ENCODE measurements at places on chromosomes 7 and 10. TPM values are rescaled to one million over a fixed set of nuclear protein-coding genes. Genes with fewer than 3 reads are reported as not detected.

CDK14 gene
- total RNA-seq, result 47.2 TPM

DPYSL4 gene
- total RNA-seq, result 1.7 TPM

GRCh38 chr7:95199779-95200558 is 124.4 kb downstream of the PON1 start:
- no peak for DNase-seq

DNA sequence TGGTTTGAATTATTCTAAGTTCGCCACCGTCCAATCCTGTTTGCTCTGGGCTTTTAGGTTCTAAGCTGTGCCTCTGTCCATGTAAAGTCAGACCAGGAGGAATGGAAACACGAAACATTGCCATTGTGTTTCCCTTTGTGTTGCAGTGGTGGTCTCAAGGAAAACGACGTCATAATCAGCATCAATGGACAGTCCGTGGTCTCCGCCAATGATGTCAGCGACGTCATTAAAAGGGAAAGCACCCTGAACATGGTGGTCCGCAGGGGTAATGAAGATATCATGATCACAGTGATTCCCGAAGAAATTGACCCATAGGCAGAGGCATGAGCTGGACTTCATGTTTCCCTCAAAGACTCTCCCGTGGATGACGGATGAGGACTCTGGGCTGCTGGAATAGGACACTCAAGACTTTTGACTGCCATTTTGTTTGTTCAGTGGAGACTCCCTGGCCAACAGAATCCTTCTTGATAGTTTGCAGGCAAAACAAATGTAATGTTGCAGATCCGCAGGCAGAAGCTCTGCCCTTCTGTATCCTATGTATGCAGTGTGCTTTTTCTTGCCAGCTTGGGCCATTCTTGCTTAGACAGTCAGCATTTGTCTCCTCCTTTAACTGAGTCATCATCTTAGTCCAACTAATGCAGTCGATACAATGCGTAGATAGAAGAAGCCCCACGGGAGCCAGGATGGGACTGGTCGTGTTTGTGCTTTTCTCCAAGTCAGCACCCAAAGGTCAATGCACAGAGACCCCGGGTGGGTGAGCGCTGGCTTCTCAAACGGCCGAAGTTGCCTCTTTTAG is 46.3 kb upstream of the DMBT1 start:
- no peak for DNase-seq

DNA sequence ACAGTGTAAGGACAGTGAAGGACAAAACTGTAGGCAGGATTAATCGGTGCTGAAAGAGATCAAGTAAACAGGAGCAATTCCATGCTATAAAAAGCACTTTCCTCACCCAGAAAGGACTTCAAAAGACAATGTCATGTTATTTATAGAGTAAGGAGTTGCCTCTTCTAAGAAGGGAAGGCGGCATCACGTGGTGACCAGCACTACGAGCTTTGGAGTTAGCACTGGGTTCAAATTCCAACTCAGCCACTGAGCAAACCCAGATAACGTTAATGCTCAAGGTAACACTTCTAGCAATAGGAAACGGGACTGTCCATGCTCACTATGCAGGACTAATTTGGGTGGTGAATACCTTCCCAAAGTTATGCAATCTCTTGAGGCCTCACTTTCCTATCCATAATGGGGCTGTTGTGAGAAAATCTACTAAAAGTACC is 715 bp upstream of the PANK1 start:
- DNase-seq, result no peak

DNA sequence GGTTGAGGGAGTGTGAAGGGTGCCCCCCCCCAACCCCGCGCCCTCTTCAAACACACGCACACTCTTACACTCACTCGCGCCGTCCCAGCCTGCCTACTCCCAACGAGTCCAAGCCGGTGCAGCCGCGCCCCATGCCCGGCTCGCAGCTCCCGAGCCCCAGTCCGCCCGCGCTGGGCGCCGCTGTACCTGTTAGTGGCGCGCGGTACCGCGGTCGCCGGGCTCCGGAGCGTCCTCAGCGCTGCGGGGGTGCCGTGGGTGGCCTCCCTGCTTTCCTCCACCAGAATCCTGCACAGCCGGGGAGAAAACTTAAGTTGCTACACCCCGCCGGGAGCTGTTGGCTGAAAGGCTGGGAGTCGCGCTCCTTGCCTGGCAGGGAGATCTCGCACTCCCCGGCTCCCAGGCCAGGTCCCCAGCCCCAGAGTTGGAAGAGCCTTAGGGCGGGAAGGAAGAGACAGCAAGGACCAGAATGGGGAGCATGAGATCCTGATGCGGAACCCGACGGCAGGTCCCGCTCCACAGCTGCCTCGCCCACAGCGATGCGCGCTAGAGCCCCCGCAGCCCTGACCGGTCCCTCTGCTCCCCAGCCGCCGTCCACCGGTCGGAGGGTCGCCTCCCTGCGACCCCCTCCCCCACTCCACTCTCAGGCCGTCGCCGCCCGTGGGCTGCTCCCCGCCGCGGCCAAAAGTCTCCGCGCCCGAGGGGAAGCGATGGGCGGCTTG is 863 bp downstream of the ST8SIA6 start:
- DNase-seq, result peak; percentile 76

- no peak for DNase-seq
Measured at GRCh38 chr10:113665806-113666354, 2.0 kb upstream of the NRAP start.

- DNase-seq, result no peak
Measured at GRCh38 chr7:143504937-143505297, 27.2 kb downstream of the TAS2R41 start.

- no peak for DNase-seq
Measured at GRCh38 chr10:31808258-31809218, 120.1 kb downstream of the ARHGAP12 start.

HGF gene
- 26.5 TPM for total RNA-seq

PWWP2B gene
- total RNA-seq, result 26.0 TPM

GRCh38 chr7:74217455-74218342 is 7.9 kb downstream of the LAT2 start:
- DNase-seq, result no peak

LBX1 gene
- not detected for total RNA-seq

DNA sequence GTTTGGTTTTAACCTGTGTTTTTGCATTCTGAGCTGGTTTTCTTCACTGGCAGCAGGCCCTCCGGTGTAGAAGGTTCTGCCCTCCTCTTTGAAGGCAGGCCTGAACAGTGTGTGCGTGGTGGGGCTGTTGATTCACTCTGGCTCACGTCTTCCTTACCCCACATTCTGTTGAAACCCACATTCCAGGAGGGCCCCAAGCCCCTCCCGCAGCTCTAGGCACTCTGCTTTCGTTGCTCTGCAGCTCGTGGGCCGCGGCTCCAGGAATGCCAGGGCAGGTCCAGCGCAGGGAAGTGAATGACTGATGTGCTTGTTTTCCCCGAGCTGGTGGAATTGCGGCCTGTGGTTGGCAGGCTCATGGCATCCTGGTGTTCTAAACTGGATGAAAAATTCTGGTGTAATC is 49.0 kb downstream of the HTRA1 start:
- no peak for DNase-seq

GRCh38 chr10:125824736-125825135 is 1.4 kb downstream of the BCCIP start:
- DNase-seq, result no peak

MOGAT3 gene
- total RNA-seq, result not detected

CC2D2B gene
- 2.8 TPM for total RNA-seq

DNA sequence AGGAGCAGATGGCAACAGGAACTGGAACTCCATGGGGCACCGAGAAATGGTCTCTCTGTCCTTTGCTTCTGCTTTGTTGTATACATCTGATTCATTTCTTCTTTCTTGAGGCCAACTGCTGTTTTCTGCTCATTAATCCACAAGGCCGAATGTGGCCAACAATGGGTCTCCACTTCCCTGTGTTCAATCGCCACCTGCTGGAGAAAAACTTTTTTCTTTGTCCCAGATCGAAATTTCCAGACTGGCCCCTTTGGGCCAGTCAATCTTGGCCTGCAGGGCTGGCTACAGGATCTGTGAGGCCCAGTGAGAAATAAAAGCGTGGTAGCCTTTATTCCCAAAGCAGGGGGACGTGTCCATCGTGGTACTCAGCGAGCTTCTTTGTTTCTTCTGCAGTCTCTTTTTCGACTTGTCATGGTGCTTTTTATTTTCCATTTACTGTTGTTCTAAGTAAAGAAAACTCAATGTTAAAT is 58.8 kb downstream of the PARP12 start:
- DNase-seq, result peak; percentile 25

MRC1 gene
- 370 TPM for total RNA-seq

LIPM gene
- total RNA-seq, result not detected

GRCh38 chr7:138169441-138169851 is 93.2 kb downstream of the AKR1D1 start:
- no peak for DNase-seq
